Stimulated activated naive CD4-positive, alpha-beta T cell (primary cell): ENCODE measurements at places on chromosomes 7 and 10.

DNA sequence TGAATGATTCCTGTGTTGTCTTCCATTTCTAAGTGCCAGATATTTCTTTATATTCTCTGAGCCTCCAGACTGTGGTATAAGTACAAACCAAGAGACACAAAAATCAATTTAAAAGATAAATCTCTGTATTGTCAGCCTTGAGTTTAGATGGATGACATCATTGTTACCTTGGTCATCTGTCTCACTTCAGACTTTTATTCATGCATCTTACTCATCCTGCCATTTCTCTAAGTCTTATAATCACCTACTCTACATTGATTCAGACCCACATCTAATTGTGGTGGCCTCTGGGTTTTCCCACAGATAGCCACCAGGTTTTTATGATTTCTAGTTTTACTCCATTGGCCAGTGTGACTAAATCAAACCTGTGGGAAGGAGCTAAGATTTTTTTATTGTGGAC lies 26.8 kb upstream of the HDAC9 start:
- DNase-seq: no peak

GRCh38 chr10:19663344-19663743 lies 152.9 kb upstream of the PLXDC2 start:
- no peak for DNase-seq

DNA sequence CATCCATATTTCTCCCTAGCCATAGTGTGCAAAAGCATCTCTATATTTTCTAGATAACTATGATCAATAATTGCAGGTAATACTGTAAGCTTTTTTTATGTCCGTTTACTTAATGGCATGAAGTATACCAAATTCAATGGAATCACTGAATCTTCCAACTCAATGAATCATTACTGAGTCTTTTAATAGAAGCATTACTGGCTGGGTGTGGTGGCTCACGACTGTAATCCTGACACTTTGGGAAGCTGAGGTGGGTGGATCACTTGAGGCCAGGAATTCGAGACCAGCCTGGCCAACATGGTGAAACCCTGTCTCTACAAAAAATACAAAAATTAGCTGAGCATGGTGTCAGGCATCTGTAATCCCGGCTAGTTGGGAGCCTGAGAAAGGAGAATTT lies 372.5 kb downstream of the BMPER start:
- no peak for DNase-seq

DNA sequence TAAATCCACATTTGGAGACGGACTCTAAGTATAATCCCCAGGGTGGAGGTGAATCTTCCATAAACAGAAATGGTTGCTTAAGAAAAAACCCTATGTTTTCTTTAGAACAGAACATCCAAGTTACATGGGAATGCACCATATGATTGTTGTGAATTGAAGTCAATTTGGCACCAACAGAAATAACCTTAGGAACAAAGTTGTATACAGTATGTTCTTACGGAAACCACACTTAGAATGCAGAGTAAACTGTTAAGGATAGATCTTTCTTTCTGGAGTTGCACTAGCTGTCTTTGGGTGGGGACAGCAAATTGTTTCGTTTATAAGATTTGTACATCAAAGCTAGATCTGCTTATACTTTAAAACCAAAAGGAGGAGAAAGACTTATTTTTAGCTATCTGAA lies 316.4 kb downstream of the PTEN start:
- DNase-seq: no peak

- DNase-seq: no peak
Measured at GRCh38 chr7:153370092-153370491, 610.5 kb downstream of the ACTR3B start.

DNA sequence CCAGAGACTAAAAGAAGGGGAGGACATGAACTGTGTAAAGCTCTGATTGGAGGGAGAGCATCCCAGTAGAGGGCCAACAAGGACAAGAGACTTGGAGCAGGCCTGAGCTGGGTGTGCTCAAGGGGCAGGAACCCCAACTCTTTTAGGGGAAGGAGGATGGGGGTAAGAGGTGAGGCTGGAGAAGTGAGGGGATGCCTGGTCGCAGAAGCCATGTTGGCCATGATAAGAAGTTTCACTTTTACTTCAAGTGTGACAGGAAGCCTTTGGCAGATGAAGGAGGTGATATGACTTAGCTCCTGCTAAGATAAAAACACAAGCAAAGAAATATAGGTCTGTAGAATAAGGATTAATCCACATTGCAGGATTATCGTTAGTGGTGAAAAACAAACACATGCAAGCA lies 208.3 kb downstream of the JAZF1 start:
- no peak for DNase-seq

GRCh38 chr10:72218325-72218724 lies 2.2 kb upstream of the ASCC1 start:
- no peak for DNase-seq

GRCh38 chr10:11713186-11713743 lies 28.9 kb upstream of the ECHDC3 start:
- no peak for DNase-seq

DNA sequence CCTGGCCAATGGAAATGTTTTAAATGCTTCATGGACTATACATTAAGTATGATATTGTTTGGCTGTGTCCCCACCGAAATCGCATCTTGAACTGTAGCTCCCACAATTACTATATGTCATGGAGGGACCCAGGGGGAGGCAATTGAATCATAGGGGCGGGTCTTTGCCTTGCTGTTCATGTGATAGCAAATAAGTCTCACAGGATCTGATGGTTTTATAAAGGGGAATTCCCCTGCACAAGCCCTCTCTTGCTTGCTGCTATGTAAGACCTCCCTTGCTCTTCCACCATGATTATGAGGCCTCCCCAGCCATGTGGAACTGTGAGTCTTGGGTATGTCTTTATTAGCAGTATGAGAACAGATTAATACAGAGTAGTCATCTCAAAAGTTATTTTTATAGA lies 32.4 kb upstream of the GRB10 start:
- no peak for DNase-seq

DNA sequence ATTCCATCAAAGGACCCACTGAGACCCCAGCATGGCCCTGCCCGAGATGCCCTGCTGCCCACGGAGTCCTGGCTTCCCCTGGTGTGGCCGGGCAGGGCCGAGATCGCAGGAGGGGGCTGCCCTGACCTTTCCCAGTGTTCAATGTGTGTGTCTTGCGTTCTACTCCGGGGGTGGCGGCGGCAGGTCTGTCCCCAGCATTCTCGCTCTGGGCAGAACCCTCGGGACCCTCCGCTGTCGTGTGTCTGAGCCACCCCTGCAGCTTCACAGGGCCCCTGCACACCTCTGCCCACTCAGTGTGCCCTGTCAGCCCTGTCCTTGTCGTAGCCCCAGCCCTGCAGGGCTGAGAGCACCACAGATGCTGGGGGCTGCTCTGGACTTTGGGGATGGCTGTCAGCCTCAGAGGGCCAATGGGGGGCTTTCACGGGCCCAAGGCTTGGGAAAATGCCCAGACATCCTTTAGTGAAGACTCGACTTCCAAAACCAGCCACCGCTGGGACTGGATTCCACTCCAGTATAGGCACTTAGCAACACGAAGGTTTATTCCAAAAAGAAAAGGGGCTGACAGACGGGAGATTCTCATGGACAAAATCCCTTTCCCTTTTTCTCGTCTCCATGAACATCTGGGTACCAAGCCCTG lies 30.0 kb upstream of the KNDC1 start:
- DNase-seq: no peak

GRCh38 chr7:139600306-139600705 lies 76.8 kb downstream of the CLEC2L start:
- no peak for DNase-seq

DNA sequence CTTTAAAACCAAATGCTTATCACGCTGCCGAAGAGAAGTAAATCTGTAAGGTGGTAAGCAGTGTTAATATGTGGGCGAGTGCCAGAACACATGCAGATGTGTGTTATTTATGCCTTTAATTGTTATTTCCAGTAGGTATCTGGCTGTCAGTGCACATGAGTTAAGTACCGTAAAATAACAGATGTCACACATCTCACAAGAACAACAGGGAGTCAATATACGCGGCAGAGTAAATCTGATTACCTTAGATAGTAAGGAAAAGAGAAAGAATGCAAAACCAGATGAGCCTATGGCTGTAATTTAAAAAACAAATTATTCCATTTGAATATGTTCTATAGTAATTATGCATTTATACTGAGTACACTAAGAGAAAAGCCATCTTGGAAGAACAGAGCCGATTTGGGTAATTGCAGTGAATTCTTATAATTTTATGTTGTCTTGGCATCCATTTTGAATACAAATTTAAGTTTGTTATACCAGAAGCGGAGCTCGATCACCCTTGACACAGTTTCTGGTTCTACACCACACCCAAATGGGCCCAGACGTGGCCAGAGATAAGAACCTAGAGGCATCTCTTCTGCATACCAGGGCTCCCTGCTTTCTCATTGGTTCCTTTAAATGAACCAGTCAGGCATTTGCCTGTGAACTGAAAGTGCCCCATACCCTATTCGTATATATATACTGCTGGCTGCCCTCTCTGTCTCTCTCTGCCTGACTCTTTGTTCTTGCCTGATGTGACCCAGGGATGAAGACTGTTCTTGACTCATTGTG lies 34.8 kb downstream of the DNAJB9 start:
- no peak for DNase-seq

GRCh38 chr7:130662426-130662825 lies 6.1 kb downstream of the COPG2 start:
- DNase-seq: no peak

- DNase-seq: no peak
Measured at GRCh38 chr10:34473174-34474008, 341.7 kb downstream of the PARD3 start.

- DNase-seq: no peak
Measured at GRCh38 chr7:156222151-156222550, 409.9 kb upstream of the SHH start.

DNA sequence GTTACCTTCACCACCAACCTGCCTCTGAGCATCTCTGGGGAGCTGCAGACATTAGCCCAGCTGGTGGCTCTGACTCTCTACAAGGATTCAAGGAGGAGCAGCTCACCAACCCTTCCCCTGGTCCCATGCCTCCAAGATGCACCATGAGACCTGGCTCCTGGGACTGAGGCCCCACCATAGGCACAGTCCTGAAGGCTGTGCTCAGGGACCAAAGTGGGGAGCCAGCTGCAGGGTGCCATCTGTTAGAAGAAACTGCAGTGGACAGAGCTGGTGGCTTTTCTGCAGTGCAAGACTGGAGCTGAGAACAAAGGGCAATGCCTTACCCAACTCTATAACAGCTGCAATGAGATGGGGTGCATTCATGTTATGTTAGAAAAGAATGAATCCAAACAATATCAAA lies 581.6 kb downstream of the TCERG1L start:
- DNase-seq: no peak

- DNase-seq: no peak
Measured at GRCh38 chr7:25881317-25882037, 270.5 kb upstream of the NFE2L3 start.

DNA sequence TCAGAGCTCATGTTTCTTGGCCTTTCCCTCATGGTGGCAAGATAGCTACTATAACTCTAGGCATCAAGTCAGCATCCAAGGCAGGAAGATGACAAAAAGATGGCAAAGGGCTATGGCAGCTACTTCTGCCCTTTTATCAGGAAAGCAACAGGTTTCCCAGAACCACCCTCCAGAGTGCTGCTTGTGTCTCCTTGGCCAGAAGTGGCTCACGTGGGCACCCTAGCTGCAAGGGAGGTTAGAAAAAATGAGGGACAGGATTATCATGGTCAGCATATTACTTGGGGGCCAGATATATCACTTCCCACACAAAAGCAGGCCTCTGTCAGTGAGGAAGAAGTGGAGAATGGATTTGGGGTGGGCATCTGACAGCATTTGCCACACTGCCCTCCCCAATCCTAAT lies 24.3 kb upstream of the C10orf105 start:
- DNase-seq: no peak

- no peak for DNase-seq
Measured at GRCh38 chr10:130338636-130339024, 202.4 kb downstream of the GLRX3 start.

- no peak for DNase-seq
Measured at GRCh38 chr7:13979671-13980435, 9.6 kb downstream of the ETV1 start.

DNA sequence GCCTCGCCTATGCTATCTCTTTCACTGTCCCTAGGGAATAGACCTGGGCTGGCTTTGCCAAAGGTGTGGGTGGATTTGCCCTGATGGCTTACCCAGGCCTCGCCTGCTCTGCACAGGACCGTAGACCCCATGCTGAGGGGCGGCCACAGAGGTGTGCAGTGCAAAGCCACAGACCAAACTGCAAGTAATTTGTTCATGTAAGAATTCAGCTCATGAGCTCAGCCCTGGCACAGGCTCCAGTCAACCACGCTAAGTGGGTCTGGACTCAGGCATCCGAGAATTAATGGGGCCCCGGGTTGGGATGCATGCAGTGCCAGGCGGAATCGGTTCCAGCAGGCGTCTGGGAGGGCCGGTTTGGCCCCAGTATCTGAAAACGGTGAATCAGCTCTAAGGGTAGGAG lies 445.2 kb downstream of the DNAJB6 start:
- no peak for DNase-seq

GRCh38 chr10:50604809-50605208 lies 18.9 kb downstream of the SGMS1 start:
- DNase-seq: no peak

GRCh38 chr7:41695661-41696322 lies 7.1 kb downstream of the INHBA start:
- DNase-seq: no peak

GRCh38 chr10:116133634-116134033 lies 139.4 kb downstream of the GFRA1 start:
- no peak for DNase-seq

GRCh38 chr7:137682596-137682995 lies 164.2 kb downstream of the DGKI start:
- DNase-seq: no peak

GRCh38 chr10:124262971-124263370 lies 155.8 kb downstream of the OAT start:
- DNase-seq: no peak

DNA sequence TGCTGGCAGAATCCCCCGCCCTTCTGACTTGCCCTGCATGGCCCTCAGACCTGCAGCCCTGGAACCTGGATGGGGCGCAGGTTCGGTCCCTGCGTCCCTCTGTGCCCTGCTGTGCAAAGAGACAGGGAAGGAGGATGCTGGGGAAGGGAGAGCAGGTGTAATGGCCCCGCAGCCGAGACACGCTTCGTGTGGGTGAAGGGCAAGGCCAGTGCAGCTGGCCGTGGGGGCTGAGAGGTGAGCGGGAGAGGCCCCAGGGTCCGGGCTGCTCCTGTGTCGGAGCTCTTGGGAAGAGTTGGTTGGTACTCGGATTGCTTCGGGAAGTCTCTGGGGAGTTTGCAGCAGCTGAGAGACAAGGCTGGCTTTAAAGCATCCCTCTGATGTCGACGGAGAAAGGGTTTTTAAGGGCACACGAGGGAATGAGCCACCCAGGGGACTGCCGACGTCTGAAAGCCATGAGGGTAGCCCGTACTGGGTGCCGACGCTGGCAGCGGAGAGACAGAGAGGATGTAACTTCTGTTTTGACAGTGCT lies 6.5 kb downstream of the ELFN1 start:
- no peak for DNase-seq

DNA sequence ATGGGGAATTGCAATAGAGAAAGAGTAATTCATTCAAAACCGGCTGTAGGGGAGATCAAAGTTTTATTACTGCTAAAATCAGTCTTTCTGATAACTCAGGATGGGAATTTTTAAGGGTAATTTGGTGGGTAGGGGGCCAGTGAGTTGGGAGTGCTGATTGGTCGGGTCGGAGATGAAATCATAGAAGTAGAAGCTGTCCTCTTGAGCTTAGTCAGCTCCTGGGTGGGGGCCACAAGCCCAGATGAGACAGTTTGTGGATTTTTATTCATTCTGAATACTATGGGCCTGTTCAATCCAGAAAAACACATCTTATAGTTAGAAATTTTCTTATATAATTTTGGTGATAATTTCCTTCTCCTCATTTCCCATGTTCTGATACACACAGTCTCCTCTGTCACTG lies 25.4 kb downstream of the CALD1 start:
- no peak for DNase-seq
